ENCODE measurements at places on chromosomes 13 and 19.
A peak's percentile ranks its signal among the peaks of the same experiment; 100 is the strongest.

GRCh38 chr13:76286178-76286577 is 600.0 kb downstream of the KCTD12 start:
- no peak for DNase-seq

GRCh38 chr13:69264362-69265334 is 843.0 kb upstream of the ATXN8OS start:
- DNase-seq: no peak

DNA sequence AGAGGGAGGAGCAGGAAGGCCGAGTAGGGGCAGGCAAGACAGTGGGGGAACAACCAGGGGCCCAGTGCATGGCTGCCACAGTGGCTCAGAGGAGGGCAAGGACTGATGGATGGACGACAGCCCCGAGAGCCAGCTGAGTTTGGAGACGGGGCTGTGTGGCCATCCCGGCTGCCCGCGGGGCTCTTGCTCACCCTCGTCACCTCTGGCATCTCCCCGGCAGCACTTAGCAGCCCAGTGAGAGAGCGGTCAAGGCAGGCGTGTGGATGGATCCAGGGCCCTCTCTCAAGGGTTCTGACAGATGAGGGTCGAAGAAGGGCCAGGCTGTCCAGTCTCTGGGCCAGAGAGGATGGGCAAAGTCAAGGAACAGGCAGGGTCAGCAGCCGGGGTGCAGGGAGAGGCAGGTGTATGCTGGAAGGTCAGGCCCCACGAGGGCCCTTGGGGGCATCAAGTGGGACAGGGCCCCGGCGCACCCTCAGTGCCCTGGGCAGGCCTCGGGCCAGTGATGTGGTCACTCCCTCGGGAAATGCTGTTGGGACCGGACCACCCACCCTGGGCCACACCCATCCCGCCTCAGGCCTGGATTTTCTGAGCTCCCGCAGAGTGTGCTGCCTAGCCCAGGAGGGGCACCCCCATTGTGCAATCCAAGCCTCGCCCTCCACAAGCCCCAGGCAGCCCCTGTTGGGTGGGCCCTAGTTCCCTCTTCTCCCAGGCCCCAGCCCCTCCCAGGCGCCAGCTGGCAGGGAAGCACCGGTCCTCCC is 56.4 kb upstream of the TPM4 start:
- DNase-seq: no peak

DNA sequence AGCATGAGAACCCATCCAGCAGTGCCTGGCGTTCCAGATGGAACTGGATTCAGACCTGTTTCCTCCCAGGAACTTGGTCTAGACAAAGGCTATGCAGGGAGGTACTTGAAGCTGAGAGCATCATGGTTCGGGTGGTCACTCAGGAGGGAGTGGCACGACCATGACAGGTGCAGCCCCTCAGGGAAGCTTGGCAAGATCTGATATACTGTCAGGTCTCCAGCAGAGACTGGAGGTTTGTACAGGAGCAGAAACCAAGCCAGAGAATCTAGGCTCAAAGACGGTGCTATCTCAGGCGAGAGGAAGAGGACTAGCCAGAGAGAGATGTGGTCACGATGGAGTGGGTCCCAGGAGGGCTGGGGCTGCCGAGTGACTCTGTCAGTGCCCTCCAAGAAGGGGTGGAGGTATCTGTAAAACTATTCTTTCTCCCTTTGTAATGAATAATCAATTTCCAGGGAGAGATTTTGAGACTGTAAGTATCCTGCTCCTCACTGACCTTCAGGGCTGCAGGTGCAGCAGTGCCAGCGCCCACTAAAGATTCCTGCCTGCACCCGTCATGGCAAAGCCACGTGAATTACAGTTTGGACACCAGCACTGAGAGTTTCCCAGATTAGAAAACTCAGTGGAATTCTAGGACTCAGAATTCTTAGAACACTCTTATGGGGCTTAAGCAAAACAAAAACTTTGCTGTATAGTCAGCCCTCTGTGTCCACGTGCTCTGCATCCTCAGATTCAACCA is 10.2 kb upstream of the DCUN1D2 start:
- no peak for DNase-seq

DNA sequence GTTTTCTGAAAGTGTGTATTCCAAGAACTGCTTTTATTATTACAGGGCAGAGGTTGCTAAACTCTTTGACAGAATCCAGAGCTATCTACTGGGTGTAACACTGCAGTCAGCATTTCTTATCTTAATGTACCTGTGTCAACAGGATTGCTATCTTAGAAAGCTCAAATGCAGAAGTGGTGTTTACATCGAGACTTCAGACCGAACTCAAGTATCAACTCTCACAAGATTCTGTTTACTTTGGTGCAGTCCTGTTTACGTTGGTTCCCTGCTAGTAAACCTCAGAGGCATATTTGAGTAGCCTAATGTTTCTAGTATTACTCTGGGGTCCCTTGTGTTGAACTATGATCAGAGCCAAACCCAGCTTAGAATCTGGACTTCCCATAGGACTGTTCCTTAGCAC is 20.5 kb downstream of the SLC15A1 start:
- DNase-seq: no peak

DNA sequence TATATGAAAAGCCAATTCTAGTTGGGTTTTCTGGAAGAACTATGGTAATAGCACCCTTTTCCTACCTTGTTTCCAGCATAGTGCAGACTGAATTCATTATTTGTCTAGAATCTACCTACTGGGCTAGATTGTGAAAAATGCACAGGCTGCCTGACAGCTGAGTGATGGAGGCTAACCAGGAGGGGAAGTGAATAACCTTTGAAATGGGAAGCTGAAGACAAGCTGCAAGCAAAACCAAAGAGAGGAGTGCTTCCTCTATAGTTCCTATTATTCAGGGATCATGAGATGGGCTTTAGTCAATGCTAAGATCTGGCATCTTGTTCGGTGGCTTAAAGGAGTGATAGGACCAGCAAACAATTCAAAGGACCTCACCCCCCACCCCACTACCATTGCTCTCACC is 26.9 kb downstream of the MZT1 start:
- no peak for DNase-seq

- DNase-seq: no peak
Measured at GRCh38 chr13:32804673-32805230, 211.5 kb upstream of the KL start.

- DNase-seq: peak; percentile 39
Measured at GRCh38 chr19:45640849-45641273, 1.7 kb upstream of the EML2 start.
